Suppressor macrophage treated with lipopolysaccharide for 4 hours (primary cell): ENCODE measurements at places on chromosomes 4 and X.
A peak's percentile ranks its signal among the peaks of the same experiment; 100 is the strongest.

DNA sequence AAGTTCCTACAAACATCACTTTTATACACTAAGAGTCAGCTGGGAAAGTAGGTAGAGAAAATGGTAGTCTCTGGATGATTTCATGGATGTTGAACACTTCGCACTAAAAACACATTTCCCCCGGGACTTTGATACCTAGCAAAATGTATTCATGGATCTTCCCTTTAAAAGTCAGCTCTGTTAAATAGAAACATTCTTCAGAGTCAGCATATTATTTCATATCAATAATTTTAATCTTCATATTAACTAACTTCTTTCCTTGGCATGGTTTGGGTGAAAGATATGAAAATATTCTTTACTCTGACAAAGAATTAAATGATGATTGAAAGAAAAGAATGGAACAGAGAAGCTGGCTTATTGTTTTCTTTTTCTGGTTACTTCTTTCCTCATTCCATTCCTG, 185.5 kb downstream of the NDST4 start:
- no peak for DNase-seq

- peak; percentile 98 for DNase-seq
These were observed 11.1 kb downstream of the MAEA start for GRCh38 chr4:1300466-1301455.

GRCh38 chr4:85391589-85392410, 83.2 kb upstream of the ARHGAP24 start:
- no peak for DNase-seq

DNA sequence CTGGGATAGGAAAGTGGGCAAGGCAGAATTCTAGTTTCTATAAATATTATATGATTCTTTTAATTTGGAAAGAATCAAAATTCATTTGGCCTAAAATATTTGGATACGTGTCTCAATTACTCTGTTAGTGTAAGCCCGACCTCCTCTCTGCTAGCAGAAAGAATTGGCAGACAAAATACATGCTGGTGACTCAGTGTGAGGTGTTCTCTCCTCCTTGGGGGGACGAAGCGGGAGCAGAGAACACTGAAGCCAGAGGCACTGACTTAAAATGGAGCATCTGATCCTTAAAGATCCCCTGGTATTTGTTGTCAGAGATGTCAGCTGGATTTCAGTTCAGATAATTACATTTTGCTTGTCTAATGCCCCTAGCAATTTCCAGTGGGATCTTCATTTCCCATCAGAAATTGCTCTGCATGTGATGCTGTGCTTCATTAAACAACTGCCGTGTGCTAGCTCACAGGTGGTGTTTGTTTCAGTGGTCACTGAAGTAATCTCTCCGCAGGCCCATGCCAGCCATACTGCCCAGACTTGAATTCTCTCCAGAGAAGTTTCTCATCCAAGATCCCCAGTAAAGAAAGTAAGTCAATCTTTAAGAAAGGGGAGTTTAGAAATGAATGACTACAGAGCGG, 188.7 kb upstream of the TLL1 start:
- no peak for DNase-seq

GRCh38 chrX:69155786-69156520, 9.3 kb downstream of the PJA1 start:
- DNase-seq, result no peak

DNA sequence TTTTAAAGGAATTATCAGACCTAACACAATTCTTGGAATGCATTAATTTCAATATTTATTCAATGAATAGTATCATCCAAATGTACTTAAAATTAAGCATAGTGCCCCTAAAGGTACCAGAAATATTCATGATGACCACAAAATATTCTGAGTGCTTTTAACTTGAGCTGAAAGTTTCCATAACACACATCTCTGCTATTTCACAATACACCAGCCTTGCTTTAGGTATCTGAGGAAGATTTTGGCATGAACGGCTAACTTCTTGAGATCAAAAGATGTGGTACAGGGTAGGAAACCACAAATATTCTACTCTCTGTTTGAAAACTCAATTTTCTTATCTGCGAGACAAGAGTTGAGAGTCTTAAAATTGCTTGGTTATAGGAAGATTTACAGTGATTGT, 538.3 kb upstream of the PCDH7 start:
- no peak for DNase-seq

DNA sequence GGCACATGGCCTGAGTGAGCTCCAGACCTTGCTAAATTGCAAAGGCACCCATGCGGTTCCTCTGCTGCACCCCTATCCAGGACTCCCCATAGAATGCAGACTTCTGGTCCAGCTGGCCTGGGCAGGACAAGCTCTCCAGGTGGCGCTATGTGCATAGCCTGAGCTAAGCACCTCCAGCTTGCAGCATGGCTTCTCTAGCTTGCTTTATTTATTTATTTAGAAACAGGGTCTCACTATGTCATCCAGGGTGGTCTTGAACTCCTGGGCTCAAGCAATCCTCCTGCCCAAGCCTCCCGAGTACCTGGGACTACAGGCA, 5.5 kb upstream of the WFS1 start:
- no peak for DNase-seq

DNA sequence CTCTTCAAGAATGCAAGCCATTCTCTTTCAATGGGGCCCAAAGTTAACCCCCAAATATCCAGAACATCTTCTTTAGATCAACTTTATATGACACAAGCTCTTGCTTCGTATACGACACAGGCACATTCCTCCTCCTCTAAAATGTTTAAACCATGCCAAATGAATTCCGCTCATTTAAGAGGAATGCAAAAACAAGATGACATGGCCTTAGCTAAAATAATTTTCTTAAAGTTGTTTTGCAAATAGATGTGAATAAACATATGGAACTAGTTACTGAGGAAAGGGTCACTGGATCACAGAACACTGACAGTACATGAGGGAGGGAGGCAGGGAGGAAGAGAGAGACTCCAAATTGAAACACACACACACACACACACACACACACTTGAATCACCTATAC, 97.4 kb downstream of the RASL11B start:
- DNase-seq, result no peak

GRCh38 chrX:150163221-150163930, 199.7 kb upstream of the MAMLD1 start:
- DNase-seq, result no peak

- no peak for DNase-seq
These were observed 146.2 kb upstream of the PDE5A start for GRCh38 chr4:119774840-119775239.

GRCh38 chr4:104728380-104729122, 233.9 kb upstream of the CXXC4 start:
- no peak for DNase-seq

DNA sequence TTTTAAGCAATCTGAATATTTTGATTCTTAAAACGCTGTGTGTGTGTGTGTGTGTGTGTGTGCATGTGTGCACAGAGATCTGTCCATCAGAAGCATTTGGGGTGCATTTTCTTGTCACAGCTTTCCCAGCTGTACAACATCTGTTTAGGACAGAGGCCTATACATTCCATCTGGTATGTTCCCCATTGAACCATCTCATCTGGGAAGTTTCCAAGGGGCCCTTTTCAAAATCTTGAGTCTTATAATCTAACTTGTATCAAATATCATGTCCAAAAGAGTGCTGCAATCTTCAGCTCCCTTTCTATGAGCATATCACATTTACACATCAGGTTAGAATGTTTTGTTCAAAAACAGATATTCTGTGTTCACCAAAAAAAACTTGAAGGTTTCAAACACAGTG, 16.5 kb upstream of the MID1 start:
- DNase-seq, result no peak
